ENCODE measurements at places on chromosomes 3 and 15.

DNA sequence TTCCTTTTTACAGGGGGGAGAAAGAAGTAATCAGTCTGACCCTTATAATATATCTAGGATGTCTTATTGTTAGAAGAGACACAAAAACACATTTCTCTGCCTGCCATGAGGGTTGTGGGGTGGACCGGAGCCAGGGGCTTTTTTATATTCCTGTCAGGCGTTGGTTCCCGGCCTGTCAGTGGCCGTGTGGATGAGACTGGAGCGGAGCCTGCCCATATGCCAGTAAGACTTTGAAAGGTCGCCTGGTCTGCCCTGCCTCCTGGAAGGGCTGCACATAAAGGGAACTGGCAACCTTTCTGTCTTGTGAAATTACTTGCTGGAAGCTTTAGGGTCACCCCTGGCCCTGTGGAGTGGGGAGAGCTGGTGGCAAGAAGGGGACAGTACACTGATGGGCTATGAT, 34.7 kb downstream of the MAP3K13 start:
- DNase-seq: no peak

GRCh38 chr3:155078711-155079467, 1.2 kb upstream of the MME start:
- no peak for DNase-seq

GRCh38 chr15:52520421-52520820, 8.3 kb downstream of the MYO5A start:
- DNase-seq: no peak

- no peak for DNase-seq
Observed at GRCh38 chr3:61422945-61423673, 138.3 kb upstream of the PTPRG start.

- no peak for DNase-seq
Observed at GRCh38 chr3:156429125-156429524, 125.8 kb downstream of the SSR3 start.

DNA sequence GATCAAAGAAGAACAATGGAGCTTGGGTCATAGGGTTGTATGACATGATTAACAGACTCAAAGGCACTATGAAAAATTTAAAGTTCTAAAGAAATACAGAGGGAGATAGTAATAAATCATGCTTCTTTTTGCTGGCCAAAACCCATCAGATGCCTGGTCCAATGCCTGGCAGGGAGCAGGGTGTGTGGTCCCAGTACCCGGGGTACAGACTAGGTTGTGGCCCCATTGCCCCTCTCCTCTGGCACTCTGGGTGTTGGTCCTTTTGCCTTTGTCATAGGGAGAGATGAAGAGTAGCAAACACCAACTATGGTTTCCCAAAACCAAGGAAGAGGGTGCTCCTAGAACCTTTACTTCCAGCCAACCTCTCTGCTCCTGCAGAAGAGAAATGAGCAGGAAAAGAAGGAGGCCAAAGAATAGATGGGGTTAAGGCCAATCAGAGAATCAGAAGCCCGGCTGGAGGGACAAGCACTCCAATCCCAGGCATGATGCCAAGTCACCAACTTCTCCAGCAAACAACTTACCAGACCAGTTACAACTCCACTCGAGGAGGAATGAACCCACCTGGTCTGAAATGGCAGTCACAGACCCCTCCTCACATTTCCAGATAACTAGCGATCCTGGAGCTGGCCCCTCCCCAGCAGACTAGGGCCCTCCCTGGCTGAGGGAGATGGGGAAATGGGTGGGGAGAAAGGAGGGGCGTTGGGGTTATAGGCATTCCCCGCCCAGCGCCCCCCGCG, 1.8 kb downstream of the IGDCC3 start:
- no peak for DNase-seq

All from stimulated activated CD4-positive, alpha-beta T cell treated with anti-CD3 and anti-CD28 coated beads, Interleukin-1b, Interleukin-23, amount 100 ng/mL, for 24 hours (primary cell).